ENCODE measurements at places on chromosomes 3 and 15. TPM values are rescaled to one million over a fixed set of nuclear protein-coding genes. Genes with fewer than 3 reads are reported as not detected.

DNA sequence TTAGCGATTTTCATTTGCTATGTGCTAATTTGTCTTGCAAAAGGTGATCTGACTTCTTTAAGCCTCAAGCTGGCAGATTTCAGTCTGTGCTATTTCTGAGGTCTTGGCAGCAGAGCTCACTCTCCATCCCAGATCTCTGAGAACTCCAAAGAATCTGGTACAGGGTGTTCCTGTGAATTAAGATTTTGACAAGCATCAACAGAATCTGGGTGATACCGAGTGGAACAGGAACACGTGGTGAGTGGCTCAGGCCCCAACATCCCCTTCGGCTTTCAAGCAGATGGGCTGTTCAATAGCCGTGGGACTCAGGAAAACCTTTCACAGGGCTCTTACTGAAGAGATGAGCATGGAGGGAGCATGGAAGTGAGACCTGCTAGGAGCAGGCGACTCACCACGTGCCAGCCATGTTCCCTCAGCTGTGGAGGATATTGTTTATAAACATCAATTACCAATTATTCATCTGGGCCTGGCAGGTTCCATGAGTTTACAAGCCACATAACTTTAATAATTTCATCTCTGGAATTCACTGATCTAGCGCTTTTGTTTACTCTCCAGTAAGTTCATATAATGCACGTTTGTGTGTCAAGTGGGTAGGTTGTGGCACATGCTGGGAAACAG lies 103.4 kb upstream of the SELENOK start:
- no peak for DNase-seq

DNA sequence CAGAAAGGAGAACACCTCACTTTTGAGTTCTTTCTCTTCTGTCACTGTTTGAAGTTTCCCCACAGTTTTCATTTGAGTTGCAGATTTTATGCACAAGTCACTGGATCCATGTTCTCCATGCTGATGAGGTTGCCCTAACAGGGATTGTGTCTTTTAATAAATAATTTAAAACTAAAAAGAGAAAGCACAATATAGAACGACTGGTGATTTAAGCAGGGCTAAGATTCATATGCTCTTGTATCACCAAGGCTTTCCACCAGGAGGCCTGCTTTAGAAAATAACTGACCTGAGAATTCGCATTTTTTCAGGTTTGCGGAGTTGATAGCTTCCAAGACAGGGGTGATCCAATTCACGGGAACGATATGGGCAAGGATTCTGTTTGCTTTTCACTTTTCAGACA lies 252.0 kb upstream of the VEPH1 start:
- DNase-seq: no peak

DNA sequence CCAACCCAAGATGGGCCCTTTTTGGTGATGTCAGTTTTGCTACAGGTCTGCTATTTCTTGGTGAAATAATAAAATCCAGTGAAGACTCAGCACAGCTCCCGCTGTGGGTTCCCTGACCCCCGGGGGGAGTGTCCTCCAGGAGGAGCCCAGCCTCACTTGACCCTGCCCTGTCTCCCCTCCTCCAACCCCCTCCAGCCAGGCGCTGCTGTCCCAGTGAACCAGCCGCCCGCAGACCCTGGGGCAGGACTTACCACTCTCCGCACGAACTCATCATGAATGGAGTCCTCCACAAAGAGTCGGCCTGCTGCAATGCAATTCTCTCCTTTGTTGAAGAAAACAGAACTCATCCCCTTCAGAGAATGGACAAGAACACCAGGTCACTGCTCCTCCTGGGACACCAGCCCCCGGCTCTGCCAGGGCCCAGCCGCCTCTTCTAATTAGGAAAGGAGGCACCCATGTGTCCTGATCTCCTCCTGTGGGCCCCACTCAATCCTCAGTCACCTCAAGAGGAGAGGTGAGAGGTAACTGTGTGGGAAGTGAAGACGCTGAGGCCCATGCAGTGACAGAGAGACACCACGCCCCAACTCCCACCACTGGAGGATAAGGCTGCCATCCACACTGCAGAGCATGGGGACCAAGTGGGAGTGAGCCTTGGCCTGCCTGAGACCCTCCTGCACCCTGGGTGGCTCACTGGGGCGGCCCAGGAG lies 28.8 kb upstream of the SLC41A3 start:
- DNase-seq: no peak

DNA sequence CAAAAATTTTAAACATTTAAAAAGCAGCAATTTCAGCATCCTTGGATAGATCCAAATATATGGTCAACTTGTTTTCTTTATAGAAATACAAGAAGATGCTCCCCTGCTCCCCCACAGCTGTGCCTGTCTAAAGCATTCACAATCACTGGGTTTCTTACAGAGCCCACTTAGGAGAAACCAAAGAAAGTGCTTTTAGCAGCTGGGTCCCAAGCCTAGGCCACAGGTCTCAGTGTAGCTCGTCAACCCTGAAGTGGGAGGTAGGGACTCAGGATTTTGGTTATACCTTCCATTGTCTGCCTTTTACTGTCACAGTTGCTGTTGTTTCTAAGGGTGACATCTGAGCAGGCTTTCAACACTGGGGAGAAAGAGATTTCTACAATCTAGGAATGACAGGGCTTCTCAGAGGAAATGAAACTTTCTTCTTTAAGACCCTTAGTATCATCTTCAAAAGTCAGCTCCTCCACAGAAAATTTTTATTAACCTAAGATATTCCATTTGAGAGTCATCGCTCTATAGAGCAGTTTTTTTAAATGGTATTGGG lies 199.3 kb upstream of the CMC1 start:
- no peak for DNase-seq

- no peak for DNase-seq
Measured at GRCh38 chr3:55654123-55654760, 167.1 kb upstream of the WNT5A start.

Gene PODXL2
- total RNA-seq: 4.7 TPM

Gene CD96
- total RNA-seq: 3.1 TPM
